MM.1S (cell line): ENCODE measurements at places on chromosomes 7 and 10.

GRCh38 chr7:69467826-69468225 lies 130.4 kb upstream of the AUTS2 start:
- DNase-seq, result no peak

- DNase-seq, result no peak
Measured at GRCh38 chr7:135938563-135938962, 38.6 kb downstream of the MTPN start.

GRCh38 chr10:115844591-115844990 lies 428.4 kb downstream of the GFRA1 start:
- DNase-seq, result no peak

- no peak for DNase-seq
Measured at GRCh38 chr10:108052981-108053380, 888.5 kb upstream of the SORCS1 start.

DNA sequence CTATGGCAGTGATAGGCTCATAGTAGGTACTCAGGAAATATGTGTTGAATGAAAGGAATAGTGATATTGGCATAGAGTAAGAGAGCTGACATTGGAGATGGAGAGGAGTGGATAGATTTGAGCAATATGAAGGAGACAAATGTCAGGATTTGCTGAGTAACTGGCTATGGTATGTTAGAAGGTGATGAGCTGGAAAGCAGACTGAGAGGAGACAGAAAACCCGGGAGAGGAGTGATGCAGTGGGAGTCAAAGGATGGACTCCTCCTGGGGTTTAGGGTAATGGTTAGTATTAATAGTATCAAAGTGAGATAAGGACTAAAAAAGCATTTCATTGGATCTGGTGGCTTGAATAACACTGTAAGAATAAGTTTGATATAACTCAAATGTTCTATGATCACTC lies 64.8 kb downstream of the CD36 start:
- DNase-seq, result no peak

GRCh38 chr7:134293002-134293740 lies 23.6 kb downstream of the SLC35B4 start:
- peak; percentile 92 for DNase-seq

DNA sequence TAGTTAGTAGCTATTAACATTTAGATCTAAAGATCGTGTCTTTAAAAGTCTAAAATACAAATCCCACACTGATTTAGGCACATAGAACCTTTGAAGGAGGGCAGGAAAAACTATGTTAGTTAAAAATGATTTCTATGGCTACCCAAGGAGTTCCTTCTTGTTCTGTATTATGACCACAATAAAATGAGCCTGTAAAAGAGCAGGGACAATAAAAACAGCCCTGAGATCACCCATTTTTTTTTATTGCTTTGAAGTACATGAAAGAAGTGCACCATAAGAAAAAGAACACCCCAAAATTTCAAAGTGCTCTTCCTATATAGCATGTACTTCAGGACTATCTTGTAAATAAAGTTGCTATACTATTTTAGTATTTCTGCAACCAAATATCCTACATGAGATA lies 29.8 kb downstream of the RTKN2 start:
- no peak for DNase-seq

- DNase-seq, result no peak
Measured at GRCh38 chr10:13769946-13770345, 183.2 kb downstream of the PRPF18 start.
